Left cardiac atrium (tissue), 4 donors: ENCODE measurements at places on chromosomes 5 and 9.
A peak's percentile ranks its signal among the peaks of the same experiment; 100 is the strongest.

GRCh38 chr5:67297376-67297775, 100.8 kb upstream of the CD180 start:
- DNase-seq: no peak

GRCh38 chr5:126335886-126336285, 87.3 kb upstream of the GRAMD2B start:
- no peak for DNase-seq

- DNase-seq: peak; percentile 70
Observed at GRCh38 chr5:132777209-132778069, at the start of gene SEPTIN8. TSS of gene SEPTIN8 (minus strand) at chr5:132777239. CDS start at chr5:132777137, 102 bp downstream.

- DNase-seq: no peak
Observed at GRCh38 chr5:16916262-16916878, 19.7 kb downstream of the MYO10 start.

GRCh38 chr9:8764051-8764450, 964.5 kb upstream of the DMAC1 start:
- no peak for DNase-seq

DNA sequence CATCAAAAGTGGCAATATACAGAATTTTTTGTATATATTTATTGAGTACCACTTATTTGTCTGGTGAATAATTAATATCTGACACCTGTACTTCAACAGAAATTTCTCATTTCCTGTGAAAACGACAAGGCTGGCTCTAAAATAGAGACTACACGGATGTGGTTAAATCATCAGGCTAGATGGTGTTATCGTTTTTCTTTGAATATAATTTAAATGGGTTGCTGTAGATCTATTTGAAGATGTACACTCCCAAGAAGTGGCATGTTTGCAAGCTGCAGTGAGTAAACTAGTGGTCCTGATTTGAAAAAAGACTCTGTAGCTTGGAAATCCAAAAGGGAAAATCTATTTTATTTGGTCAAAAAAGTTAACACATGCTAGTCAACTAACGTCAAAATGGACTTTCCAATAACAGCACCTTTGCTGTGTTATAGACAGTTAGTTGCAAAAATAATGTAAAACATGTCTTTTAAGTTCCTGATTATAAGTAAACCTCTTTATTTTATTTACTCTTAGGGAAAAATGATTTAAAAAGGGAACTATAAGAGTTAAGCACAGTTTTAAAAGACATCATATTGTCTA, 13.8 kb downstream of the ST8SIA4 start:
- DNase-seq: no peak

DNA sequence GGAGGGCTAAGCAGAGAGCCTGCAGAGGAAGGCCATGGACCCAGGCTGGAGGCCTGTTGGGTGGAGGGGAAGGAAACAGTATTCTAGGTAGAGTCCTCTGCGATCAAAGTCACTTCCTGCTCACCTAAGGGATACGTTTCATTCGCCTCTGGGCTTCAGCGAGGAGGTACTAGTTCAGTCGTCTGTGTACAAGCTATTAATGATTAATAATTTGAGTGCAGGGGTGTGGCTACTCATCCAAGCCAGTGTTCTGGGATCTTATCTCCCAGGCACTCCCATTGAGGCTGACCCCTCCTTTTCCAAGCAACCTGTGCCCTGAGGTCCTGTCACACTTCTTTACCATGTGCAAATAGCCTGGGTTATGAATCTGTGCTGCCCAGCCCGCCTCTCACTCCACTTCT, 25.2 kb downstream of the RALGPS1 start:
- DNase-seq: no peak

- DNase-seq: no peak
Observed at GRCh38 chr5:126531543-126532120, 63.4 kb downstream of the ALDH7A1 start.

- no peak for DNase-seq
Observed at GRCh38 chr9:129849901-129850300, 14.6 kb downstream of the USP20 start.

- DNase-seq: no peak
Observed at GRCh38 chr5:78843436-78843835, 141.7 kb downstream of the ARSB start.

GRCh38 chr9:14868772-14869583, 41.2 kb downstream of the FREM1 start:
- no peak for DNase-seq

GRCh38 chr5:79183011-79183410, 52.9 kb upstream of the JMY start:
- no peak for DNase-seq

DNA sequence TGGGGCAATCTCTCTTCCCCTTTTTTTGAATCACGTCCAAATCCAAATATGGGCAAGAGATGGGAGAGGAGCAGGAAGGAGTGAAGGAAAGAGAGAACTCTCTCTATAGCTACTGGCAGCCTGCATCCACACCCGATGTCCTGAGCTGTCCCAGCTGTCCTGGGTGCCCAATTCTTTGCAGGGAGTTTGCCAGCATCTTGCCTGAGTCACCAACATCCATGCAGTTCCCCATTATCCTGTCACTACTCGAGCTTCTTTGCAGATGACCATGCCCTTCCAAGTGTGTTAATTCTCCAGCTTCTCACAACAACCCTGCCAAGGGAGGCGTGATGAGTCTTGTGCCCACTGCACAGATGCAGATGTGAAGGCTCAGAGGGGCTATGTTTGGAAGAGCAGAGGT, 127.1 kb downstream of the NSG2 start:
- DNase-seq: no peak

- no peak for DNase-seq
Observed at GRCh38 chr9:112487799-112488340, 1.2 kb downstream of the KIAA1958 start.

DNA sequence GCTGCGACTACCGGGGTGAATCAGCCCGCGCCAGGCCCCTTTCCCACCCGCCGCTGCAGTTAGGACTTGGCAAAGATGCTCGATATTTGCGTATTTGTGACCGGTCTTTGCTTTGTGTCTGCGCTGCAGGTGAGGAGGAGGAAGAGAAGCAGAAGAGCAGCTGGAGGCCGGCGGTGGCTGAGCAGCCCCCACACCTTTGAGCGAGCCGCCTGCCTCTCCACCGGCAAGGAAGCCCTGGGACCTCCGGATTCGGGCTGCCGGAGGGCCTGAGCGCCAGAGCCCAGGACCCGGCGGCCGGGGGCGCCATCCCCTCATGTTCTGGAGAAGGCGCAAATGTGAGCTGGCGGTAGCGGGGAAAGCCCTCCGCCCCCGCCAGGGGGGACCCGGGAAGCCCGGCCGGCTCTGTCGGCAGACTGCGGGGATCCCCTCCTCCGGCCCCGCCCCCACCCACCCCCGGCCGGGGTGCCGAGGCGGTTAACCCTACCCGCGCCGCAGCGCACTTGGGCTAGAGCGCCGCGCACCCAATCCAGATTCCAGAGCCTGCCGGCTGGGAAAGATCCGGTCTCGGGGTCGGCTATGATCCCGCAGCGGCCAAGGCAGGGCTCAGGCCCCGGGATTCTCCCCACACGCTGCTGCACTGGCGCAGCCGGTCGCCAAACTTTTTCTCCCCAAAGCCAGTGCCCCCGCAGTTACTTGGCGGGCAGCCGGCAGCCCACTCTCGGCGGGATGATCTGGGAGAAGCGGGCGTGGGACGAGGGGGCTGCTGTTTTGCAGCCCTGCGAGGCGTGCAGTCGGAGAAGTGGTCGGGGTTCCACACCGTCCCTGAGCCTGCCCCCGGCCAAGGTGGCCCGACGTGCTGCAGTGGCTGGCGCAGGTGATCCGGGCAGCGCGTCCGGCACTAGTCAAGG, 800 bp upstream of the KCNN2 start:
- DNase-seq: no peak

- DNase-seq: no peak
Observed at GRCh38 chr9:77714077-77714549, 66.0 kb upstream of the GNA14 start.

DNA sequence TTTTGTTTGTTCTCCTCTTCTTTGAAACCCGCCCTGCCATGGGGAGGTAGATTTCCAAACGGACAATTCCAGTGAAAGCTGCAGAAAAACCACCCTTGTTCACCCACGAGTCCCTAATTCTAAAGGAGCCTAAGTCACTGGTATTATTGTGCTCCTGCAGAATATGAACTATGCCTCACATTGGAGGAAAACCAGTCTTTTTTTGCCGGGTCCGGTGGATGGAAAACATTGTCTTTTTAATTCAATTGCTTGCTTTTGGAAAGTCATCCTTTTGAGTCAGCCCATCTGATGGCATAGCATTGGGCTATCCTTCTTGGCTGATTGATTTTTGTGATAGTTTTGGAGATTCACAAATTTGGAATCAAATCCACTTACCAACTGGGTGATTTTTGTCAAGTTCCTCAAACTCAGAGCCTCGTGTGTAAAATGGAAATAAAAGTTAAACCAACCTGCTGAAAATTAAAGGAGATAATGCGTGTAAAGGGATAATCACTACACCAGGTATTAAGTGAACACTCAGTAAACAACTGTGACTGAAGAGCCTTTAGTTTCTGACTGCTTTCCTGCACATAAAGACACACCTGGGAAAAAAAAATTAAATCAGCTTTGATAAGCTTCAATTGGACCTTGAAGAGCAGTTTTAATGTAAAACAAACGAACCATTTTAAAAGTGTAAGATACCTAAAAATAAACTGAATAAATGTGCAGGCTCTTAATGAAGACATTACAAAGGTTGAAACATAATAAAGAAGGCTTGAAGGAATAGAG, 780 bp upstream of the CCNJL start:
- no peak for DNase-seq

- no peak for DNase-seq
Observed at GRCh38 chr5:121937762-121938161, 24.0 kb upstream of the SRFBP1 start.

DNA sequence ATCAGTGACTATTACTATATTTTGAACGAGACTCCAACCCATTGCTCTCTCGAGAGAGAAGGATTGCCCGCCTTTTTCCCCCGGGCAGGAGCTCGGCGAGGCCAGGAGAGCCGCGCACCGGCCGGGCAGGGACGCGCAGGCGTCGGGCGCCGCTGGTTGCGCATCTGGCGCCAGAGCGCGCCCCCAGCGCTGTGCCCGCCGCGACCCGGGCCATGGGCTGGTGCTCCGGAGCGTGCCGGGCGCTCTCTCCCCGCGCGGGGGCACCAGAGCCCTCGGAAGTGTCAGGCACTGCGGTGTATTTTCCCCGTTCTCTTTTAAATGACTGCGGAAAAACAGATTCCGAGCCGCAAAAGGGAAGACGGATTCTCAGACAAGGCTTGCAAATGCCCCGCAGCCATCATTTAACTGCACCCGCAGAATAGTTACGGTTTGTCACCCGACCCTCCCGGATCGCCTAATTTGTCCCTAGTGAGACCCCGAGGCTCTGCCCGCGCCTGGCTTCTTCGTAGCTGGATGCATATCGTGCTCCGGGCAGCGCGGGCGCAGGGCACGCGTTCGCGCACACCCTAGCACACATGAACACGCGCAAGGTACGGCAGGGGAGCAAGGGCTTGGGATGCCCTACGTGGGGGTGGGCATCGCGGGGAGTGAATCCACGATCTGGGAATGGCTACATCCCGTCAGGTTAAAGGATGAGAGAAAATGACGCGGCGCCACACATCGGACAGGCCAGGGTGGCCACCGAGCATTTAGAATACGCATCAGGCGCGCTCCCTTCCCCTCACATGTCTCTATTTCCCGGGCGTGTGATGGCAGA, 1.1 kb upstream of the NTRK2 start:
- peak; percentile 81 for DNase-seq

- DNase-seq: no peak
Observed at GRCh38 chr5:168608386-168608785, 29.2 kb upstream of the PANK3 start.

DNA sequence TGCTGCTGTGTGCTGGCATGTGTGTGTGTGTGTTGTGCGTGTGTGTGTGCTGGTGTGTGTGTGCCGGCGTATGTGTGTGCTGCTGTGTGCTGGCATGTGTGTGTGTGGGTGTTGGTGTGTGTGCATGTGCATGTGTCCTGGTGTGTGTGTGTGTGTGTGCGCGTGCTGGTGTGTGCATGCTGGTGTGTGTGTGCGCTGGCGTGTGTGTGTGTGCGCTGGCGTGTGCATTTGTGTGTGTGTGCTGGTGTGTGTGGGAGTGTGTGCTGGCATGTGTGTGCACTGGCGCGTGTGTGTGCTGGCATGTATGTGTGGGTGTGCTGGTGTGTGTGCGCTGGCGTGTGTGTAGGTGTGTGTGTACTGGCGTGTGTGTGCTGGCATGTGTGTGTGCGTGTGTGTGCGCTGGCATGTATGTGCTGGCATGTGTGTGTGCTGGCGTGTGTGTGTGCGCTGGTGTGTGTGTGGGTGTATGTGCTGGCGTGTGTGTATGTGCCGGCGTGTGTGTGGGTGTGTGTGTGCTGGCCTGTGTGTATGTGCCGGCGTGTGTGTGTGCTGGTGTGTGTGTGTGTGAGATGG, 20.1 kb downstream of the UNC5A start:
- DNase-seq: no peak

DNA sequence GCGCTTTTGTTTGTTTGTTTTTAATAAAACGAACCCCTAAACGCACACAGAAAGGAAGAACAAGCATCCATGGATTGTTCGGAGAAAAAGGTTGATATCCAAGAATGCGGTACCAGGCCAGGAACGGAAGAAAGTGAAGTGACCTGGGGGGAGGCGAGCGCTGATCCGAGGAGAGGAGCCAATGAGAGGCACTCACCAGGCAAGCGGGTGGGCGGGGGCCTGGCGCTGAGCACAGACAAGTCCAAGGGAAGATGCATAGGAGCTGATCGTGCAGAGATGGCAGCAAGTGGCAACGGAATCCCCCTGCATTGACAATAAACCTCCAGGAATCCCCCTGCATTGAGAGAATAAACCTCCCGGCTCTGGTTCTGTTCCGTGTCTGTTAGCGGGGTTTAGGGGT, 8.4 kb downstream of the OBP2B start:
- no peak for DNase-seq

GRCh38 chr5:88769165-88769564, 113.8 kb downstream of the MEF2C start:
- no peak for DNase-seq

DNA sequence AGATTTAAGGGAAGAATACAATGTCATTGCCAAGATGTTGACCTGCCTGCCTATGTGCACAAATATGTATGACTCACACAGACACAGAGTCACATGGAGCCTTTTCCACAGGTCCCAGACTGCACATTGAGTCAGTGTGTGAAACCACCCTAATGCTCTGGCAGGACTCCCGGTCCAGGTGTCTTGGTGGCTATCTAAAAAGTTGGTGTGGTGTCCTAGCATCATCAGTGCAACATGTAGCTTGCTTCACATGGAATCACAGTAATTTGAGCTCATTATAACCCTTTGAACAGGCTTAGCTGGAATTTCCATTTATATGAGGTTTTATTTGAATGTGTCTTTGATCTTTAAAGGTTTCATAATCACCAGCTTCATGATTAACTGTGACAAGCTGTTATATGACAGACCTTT, 10.7 kb downstream of the IFNA5 start:
- no peak for DNase-seq
